ENCODE measurements at places on chromosomes 16 and 17. TPM values are rescaled to one million over a fixed set of nuclear protein-coding genes. Genes with fewer than 3 reads are reported as not detected.

Gene KRTAP1-5
- not detected for total RNA-seq

GRCh38 chr16:67528222-67528869 is at the start of gene RIPOR1:
RIPOR1 (plus strand) TSS chr16:67528829; CDS start chr16:67538447, 9,618 bp downstream.
- peak; percentile 87 for DNase-seq

DNA sequence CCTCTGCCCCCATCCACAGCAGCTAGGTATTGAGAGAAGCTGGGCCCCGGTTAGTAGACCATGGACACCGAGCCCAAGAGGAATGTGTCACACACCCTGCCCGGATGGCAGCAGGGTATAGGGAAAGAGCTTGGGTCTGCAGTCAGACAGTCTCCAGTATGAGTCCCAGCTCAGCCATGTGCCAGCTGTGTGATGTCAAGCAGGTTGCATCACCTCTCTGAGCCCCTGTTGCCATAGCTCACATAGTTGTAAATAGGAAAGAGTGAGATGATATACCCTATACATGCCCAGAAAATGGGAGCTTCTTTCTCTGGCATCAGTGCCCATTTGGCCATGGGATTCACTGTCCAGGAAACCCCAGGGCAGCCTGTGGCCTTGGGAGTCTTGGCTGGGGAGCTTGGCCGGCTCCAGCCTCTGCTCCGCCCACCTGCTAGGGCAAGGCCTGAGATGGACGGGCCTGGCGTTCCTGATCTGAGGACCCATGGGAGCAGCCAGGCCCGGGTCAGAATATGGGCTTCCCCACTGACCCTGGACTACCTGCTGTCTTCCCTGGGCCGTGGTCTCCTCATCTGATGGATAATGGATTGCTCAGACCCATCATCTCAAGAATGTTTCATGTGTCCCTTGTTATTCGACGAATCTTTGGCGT is 13.2 kb downstream of the CD300LG start:
- no peak for DNase-seq

DNA sequence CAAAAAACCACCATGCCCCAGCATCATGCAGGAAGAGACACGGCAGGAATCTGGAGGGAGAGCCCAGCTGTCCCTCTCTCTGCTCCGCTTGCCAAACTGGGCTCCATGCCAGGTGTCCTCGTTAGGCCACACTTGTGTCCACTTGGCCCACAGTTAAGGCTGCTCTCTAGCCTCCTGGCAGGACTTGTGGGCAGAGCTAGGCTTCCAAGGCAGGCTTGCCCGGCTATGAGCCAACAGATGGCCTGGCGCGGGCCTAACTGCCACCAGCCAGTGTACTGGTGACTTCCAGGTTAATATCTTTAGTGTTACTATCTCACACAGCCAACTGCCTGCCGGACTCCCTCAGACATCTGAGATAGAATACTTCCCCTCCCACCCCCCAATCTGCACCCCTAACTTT is 10.6 kb downstream of the ATP6V0D1 start:
- peak; percentile 94 for DNase-seq

GRCh38 chr16:53480394-53480793 is 22.6 kb downstream of the AKTIP start:
- DNase-seq = no peak

Data from left ventricle myocardium superior (tissue), 1 donor.